NCI-H2081 (cell line): ENCODE measurements at places on chromosomes 16 and 17.

DNA sequence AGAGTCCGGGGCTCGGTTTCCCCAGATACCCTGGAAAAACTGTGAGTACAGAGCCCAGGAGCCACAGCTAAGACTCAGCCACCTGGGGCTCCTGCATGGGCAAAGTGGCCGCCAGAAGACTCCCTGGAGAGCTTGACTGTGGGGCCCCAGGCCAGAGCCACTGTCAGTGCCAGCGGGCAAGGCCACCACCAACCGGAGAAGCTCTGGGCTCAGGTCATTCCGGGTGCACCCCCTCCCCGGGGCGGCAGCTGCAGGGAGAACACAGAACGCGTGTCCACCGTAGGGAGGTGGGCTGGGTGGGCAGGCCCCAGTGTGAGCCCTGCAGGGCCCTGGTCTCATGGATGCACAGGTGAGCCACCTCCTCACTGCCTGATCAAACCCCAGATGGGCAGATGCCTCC, 22.3 kb upstream of the RBFOX3 start:
- DNase-seq, result no peak

DNA sequence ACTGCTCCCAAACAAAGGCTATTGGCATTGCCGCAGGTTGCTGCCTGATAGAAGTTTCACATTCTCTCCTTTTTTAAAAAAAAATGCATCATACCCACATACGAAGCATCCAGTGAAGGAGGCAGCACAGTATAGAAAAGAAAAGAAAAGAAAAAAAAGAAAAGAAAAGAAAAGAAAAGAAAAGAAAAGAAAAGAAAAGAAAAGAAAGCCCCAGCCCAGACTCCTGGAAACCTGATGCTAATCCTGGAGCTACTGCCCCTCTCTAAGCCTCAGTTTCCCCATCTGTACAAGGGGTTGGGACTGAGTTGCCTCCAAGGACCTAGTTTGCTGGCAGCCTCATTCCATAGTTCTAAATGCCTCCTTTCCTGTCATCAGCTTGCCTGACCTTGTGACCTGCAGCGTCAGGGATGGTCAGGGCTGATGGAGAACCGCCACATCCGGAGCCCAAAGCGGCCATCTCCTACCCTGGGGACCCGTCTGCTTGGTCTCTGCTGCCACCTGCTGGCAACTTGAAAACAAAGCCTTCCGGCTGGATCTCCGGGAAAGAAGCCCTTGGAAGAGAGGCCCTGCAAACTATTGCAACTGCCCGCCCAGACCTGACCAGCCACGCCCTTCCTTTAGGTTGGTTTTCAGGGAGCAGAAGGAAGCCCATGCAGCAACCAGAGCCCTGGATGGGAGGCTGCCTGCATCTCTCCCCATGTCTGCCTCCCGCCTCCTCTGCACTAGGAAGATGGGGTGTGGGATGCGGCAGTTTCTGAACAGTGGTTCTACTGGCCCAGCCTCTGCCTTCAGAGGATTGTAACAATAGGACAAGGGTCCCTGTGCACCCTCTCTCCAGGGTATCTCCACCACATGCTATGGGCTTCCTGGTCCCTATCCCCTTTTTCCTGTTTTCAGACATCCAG, 13.0 kb downstream of the AIPL1 start:
- DNase-seq, result peak; percentile 41

- no peak for DNase-seq
Measured at GRCh38 chr16:23357761-23358290, 55.7 kb downstream of the SCNN1B start.

- DNase-seq, result no peak
Measured at GRCh38 chr17:69677130-69677529, 262.6 kb downstream of the MAP2K6 start.
